Renal cortical epithelial cell (primary cell): ENCODE measurements at places on chromosomes 13 and 19. TPM values are rescaled to one million over a fixed set of nuclear protein-coding genes. Genes with fewer than 3 reads are reported as not detected.

DNA sequence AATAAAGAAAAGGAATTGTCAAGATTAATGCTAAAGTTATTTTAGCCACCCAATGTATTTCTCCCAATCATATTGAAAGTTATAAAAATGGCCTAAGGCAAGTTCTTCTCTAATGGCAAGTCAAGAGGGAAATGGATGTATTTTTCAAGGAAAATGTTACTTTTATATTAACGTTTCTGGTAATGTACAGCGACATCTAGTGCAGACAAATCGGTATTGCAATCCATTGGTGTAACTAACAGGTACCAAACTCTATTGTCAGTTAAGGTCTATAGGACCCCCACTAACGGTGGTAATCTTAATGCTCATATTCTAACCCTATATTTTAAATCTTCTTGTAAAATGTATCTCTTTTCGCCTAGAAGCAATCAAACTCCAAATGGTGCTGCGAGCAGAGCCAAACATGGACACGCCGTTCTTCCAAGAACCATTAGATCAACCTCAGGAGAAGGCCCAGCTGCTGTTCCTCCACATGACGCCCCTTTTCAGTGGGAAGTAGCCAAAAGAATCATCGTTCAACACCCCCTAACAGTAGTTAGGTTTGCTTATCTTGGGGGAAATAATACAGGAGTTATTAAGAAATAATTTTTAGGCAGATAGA is 98.5 kb upstream of the PABPC3 start:
- peak; percentile 33 for DNase-seq

DNA sequence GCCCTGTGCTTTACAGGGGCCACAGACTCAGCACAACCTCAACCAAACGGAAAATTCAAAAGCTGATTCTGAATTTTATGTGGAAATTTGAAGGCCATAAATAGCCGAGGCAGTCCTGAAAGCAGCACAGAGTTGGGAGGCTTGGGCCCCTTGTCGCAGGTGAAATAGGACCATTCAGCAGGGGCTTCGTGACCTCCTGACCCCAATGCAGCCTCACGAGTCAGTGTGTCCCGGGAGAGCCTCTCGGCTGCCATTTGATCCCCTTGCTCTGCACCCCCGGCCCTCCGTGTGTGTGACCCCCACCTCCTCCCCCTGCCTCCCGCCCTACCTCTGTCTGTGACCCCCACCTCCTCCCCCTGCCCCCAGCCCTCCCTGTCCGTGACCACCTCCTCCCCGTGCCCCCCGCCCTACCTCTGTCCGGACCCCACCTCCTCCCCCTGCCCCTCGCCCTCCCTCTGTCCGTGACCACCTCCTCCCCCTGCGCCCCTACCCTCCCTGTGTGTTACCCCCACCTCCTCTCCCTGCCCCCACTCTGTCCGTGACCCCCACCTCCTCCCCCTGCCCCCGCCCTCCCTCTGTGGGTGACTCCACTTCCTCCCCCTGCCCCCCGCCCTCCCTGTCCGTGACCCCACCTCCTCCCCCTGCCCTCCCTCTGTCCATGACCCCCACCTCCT is 41.7 kb upstream of the TFDP1 start:
- no peak for DNase-seq

GRCh38 chr13:41693434-41693833 is 236.1 kb downstream of the RGCC start:
- peak; percentile 9 for DNase-seq

DNA sequence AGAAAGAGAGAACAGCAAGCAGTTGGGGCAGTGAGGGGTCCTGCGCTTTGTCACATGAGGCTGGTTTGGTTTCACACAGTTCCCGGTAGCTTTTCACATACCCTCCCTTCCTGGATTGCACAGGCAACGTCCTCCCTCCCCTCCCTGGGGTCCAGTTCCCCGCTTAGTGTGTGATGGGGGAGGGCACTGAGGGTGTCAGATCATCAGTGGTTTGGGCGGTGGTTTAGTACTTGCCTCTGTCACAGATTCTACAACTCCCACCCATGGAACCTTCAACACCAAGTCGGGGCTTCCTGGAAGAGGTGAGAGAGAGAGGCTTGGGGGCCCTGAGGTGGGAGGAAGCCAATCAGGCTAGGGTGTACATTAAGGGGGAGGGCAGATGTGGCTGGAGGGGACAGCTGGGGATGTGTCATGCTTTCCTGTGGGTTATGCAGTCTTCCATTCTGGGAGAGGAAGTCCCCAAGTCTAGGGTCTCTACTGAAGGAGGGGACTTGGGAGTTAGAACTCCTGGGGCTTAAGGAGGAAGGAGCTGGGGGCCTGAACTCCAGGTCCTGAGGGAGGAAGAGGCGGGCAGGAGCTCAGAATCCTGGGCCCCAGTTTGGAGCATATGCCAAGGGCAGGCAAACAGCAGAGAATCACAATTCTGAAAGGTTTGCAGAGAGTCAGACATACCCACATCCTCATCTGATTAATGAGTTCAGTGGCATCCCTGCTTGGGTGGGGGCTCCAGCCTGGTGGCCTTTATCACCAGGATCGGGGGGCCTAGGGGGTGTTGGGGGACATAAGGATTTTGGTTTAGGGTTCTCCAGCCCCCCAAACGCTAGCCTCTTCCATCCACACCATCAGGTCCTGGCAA is at the start of gene NKG7:
Gene NKG7 (minus strand): TSS at position 6 of the 856 bp plus-strand sequence. CDS start 119 bp downstream, outside the sequence.
- no peak for DNase-seq

- no peak for DNase-seq
Measured at GRCh38 chr19:16698914-16699313, 20.7 kb upstream of the NWD1 start.

- no peak for DNase-seq
Measured at GRCh38 chr19:48630296-48631063, 6.7 kb downstream of the DBP start.

- DNase-seq, result no peak
Measured at GRCh38 chr19:16336571-16336970, 11.9 kb downstream of the KLF2 start.

GRCh38 chr19:7757358-7757757 is 5.7 kb upstream of the CLEC4M start:
- no peak for DNase-seq

- peak; percentile 13 for DNase-seq
Measured at GRCh38 chr13:60654415-60654814, 257.4 kb downstream of the TDRD3 start.

- no peak for DNase-seq
Measured at GRCh38 chr19:58544591-58545285, 874 bp downstream of the TRIM28 start.

Gene NUMBL
- 9.9 and 31.0 TPM in 2 replicates for total RNA-seq

Gene GIPC3
- total RNA-seq, result not detected in 2 replicates

Gene GZMM
- not detected in 2 replicates for total RNA-seq

Gene KLHL1
- not detected in 2 replicates for total RNA-seq

Gene FAAP24
- 1.3 and 2.6 TPM in 2 replicates for total RNA-seq
